ELR (cell line): ENCODE measurements at places on chromosomes 5 and 9.
A peak's percentile ranks its signal among the peaks of the same experiment; 100 is the strongest.

DNA sequence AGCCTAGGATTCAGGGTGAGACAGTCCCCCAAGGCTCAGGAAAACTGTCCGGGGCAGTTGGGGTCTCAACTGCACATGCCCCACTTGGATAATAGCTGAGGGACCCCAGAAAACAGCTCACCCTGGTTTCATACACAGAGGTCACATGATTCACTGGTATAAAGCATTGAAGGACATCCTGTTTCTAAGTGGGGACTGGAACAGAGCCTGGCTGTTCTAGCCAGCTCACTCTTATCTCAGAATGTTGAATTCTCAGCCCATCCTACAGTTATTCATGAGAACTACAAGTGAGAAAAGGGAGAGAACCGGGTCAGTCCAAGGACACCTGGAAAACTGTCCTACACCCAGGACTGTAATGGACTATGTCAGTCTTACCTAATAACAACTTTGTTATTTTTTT lies 170.9 kb downstream of the FGF1 start:
- DNase-seq = peak; percentile 47

DNA sequence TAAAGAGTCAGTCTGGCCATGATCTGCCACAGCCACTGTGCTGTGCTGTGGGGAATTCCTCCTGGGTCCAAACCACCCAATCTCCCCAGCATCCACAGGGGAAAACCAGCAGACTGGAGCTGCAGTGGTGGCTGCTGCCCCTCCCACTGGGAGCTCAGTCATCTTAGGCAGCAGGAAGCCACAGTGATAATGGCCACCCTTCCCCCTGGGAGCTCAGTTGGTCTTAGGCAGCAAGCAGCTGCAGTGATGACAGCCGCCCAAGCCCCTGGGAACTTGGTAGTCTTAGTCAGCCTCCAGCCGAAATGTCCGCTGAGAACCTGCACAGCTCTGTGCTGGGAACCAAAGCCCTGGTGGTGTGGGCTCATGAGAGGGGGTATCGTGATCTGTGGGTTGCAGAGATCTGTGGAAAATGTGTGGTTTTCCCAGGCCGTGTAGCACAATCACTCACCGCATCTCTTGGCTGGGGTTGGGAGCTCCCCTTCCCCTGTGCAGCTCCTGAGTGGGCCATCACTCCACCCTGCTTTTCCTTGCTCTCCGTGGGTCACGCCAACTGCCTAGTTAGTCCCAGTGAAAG lies 38.4 kb upstream of the SMIM15 start:
- no peak for DNase-seq

DNA sequence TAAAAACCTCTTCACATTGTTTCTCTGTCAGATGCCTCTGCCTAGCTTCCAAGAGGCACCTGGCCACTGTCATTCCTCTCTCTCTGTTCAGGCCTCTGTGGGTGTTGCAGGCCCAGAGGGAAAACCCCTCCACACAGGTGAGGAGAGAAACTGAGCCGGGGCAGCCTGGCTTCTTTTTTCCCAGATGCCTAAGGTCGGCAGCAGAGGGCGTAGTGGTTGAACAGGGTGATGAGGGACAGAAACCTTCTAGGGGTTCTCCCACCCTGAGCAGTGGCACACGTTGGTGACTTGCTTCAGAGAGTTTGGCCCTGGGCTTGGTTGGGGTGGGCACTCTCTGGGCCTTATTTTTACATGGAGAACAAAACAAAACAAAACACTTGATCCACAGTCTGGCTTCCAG lies 12.2 kb downstream of the IL9 start:
- peak; percentile 8 for DNase-seq

DNA sequence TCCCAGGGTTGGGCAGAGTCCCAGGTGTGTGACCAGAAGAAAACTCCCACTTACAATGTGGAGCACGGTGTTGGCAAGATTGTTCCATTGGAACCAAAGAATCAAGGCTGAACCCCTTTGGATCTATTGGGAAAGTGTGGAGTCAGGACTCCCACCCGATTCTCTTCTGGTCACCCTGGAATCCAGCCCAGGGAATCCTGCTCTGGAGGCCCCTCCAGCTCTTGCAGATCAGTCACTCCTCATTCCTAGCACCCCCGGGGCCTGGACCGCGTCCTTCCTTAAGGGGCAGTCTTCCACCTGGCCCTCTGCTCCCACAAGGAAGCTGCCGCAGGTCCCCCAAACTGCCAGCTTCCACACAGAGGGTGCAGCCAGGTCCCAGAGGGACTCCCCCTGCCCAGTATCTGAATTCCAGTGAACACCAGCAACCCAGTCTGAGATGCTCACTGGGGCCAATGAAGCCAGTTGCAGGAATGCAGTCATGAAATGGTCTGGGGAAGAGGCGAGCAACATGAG lies 170.1 kb downstream of the GADD45G start:
- DNase-seq = no peak

DNA sequence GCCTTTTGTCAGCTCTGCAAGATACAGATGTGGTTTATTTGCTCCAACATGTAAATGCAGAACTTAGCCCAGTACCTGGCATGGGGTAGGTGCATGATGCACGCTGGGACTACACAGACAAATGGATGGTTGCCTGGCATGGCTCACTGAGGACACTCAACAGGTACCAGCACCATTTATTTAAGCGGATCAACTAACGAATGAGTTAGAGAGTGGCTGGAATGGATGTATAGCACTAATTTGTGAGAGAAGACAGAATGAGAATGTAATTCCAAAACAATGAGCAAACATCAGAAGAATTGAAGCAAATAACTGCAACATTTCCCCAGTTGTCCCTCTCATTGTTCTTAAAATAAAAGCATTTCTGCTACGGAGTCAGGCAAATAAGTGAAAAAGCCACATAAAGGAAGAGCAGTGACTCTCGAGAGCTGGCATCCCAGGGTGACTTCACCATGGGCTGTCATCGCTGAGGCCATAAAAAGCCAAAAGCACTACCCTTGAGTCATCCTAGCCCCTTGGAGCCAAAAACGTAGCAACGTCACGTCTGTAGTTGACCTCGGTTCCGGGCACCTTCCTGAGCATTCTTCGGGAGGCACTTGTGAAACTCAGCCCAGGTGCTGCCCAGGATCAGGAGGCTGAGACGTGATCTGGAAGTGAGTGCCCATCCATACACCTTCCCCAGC lies 290.3 kb downstream of the NSG2 start:
- DNase-seq = peak; percentile 54

DNA sequence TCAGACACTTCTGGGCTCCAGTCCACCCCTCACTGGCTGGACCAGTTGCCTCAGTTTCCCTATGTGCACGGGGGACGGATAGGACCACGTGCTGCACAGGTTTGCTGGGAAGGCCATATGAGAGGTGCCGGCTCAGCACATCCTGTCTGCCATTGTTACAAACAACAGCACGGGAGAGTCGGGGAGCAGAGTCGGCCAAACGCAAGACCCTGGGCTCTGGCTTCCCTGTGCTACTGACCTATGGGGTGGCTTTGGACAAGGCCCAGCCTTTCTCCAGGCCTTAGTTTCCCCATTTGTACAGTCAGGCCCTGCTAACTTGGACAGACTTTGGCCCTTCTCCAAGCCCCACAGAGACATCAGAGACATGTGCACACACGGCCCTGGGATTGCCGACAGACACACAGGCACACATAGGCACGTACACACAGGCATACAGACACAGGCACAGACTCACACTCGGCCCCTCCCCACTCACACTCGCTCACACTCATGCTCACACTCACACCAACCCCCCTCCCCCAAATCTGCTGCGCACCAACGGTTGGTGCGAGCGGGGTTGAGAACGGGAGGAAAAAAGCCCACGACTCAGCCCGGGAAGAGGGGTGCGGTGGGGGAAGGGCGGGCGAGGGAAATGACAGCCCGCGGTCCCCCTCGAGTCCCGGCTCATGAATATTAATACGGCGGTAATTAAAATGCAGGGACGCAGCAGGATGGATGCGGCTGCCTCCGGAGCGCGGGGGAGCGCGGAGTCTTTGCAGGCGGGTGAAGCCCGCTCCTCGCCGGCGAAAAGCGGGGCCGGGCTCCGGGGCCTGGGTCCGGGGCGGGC lies 133.0 kb downstream of the C9orf50 start:
- DNase-seq = peak; percentile 54

GRCh38 chr5:13973724-13974123 lies 29.2 kb upstream of the DNAH5 start:
- no peak for DNase-seq

DNA sequence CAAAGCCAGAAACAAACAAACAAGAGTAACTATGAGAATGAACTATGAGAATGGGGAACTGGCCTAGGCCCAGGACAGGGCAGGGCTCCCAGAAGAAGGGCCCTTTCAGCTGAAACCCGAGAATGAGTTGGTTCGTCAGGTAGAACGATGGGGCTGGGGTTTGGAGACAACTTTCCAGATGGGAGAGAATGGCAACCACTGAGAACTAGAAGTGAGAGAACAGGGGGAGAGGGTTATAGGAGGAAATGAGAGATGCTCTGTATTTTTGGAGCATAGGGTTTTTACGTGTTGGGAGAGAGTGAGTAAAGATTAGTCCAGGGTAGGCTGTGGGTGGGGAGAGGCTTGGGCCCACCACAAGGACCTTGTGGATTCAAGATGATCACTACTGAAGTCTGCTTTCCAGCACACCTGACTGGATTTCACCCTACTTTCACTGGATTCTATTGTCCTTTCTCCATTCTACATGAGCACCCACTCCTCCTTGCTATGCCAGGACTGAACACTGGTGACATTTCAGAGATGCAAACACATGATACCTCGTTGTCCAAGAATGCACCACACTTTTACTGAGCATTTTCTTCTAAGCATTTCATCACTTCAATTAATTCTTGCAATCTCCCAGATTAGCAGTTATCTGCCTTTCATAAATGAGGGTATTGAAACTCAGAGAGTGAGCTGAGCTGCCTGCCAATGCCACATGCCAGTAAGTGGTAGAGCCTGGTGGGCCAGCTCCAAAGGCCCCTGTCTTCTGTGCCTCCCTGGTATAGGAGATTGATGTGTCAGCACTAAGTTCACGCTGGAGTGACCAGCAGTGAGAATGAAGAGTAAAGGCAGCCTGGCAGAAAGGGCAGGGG lies 3.2 kb upstream of the TMEM268 start:
- DNase-seq = no peak

DNA sequence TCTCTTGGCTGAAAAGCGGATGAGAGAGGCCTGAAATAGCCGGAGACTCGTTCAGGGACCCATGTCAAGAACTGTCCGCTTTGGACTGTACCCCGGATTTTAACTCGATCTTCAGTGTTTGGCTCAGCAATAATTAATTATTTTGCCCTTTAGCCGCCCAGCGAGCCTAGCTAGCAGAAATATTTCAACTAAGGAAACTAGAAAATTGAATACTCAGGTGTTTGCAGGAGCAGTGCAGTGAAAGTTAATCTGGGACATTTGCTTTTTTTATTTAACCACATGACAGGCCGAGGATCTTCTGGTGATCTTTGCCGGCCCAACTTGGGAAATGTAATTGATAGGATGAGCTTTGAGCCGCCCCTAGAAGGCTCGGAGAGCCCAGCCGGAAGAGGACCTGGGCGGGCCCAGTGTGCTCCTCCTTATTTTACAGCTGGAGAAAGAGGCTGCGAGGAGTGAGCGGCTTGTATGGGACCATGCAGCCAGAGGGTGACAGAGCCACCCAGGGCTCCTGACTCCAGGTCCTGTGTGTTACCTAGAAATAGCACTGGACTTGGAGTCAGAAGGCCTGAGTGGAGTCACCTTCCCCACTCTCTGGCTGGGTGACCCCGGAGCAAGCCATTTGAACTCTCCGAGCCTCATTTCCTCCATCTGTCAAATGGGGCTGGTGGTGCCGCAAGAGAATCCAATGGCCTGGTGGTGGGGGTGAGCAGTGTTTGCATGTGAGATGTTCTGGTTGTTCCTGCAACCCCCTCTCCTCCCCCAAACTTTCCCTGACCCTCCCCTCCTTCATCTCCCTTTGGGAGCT lies 2.4 kb downstream of the PPARGC1B start:
- no peak for DNase-seq

GRCh38 chr5:42605490-42605889 lies 151.1 kb upstream of the CCDC152 start:
- no peak for DNase-seq

- no peak for DNase-seq
Measured at GRCh38 chr9:93532141-93532540, 44.2 kb upstream of the PHF2 start.

GRCh38 chr9:92616655-92617111 lies 53.2 kb downstream of the IPPK start:
- no peak for DNase-seq

GRCh38 chr9:23819403-23819802 lies 6.6 kb downstream of the ELAVL2 start:
- DNase-seq = no peak

DNA sequence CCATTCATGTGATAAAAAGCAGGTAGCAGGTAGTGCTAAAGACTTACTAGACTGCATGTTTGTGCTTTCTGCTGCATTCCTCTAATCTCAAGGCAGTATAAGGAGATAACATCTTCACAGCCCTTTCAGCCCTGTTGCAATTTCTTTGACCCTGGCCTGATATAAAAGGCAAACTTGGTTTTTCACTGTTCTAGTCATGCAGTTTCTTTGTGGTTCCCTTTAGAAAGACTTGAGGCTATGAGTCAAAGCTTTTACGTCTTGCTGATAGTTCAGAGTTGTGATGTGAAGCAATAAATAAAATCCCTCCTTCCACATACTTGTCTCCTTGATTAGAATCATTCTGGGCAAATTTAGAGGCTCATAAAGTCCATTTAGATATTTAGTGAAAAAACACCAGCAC lies 88.6 kb upstream of the CDKN2B start:
- peak; percentile 86 for DNase-seq

- no peak for DNase-seq
Measured at GRCh38 chr9:34579104-34579807, 10.3 kb downstream of the CNTFR start.
